ENCODE measurements at places on chromosomes 12 and 14.

DNA sequence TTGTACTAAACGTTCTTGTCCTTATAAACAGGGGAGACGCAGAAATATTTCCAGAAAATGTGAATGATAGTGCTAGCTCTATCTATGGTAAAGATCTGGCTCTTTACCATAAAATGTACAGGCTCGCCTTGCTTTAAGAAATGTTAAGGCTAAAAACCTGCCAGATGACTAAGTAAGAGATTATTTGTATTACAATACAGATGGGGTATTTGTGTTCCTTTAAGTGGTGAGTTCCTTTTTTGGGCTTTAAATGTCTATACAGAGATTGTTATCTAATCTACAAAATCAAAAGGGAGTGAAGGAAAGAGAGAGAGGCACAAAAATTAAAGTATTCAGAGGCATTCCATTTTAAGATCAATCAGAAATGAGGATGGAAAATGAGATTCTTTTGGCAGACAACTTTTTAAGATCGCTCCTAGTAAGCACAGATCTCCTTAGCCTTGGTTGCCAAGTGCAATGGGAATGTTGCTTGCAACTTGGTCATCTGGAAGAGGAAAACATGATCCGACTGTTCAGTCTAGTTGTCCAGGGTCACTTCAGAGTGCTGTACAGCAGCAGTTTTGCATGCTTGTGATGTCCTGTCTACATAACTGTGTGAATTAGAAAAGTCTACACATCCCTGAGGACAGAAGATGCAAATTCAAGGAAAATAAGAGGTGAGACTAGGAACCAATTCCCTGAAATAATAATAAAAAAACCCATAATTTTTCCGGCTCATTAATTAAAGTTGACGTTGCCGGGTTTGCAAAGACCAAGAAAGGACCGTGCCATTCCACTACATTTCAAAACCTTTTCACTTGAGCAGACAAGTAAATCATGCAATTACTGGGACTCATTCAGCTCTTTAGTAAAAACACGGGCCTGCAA lies 380.8 kb downstream of the EGLN3 start:
- no peak for DNase-seq

GRCh38 chr12:105492591-105493545 lies 162.4 kb downstream of the C12orf75 start:
- DNase-seq = no peak

GRCh38 chr12:30706476-30706875 lies 10.8 kb upstream of the IPO8 start:
- no peak for DNase-seq

DNA sequence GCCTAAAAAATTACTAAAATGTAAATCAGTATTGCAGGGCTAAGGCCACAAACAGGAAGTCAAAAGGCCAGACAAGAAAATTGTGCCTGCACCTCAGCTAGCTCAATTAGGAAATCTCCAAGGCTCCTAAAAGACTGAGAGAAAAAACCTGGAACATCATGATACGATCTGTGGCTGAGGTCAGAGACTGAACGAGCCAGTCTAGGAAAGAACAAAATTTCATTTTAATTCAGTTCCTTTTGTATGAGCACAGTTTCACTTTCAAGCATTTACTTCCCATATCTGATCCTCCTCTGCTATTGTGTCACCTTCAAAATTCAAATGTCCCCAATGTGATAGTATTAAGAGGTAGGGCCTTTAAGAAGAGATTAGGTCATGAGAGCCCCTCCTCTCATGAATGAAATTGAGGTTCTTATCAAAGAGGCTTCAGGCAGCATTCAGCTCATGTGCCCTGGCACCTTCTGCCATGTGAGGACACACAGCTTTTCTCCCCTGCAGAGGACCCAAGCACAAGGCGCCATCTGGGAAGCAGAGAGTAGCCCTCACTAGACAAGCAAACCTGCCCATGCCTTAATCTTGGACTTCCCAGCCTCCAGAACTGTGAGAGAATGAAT lies 14.8 kb downstream of the PRKAB1 start:
- no peak for DNase-seq
